HCEC 1CT (cell line): ENCODE measurements at places on chromosomes 11 and 22.

GRCh38 chr11:131979364-131979763 lies 608.9 kb downstream of the NTM start:
- DNase-seq: no peak

- DNase-seq: peak; percentile 96
Measured at GRCh38 chr11:57434640-57435546, 8.0 kb upstream of the SLC43A3 start.

DNA sequence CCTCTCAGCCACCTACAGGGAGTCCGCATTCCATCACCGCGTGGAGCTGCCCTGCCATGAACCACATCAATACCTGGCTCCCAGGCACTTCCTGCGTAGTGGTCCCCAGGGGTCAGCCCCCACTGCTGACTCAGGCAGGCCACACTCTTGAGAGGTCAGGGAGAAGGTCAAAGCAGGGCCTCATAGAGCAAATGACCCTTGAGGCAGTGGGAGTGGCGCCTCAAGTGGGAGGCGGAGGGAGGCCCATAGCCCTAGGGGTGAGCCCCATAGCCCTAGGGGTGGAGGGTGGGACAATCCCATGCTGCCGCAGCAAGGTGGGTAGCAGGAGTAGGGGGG lies 5.0 kb downstream of the PRDX5 start:
- no peak for DNase-seq

DNA sequence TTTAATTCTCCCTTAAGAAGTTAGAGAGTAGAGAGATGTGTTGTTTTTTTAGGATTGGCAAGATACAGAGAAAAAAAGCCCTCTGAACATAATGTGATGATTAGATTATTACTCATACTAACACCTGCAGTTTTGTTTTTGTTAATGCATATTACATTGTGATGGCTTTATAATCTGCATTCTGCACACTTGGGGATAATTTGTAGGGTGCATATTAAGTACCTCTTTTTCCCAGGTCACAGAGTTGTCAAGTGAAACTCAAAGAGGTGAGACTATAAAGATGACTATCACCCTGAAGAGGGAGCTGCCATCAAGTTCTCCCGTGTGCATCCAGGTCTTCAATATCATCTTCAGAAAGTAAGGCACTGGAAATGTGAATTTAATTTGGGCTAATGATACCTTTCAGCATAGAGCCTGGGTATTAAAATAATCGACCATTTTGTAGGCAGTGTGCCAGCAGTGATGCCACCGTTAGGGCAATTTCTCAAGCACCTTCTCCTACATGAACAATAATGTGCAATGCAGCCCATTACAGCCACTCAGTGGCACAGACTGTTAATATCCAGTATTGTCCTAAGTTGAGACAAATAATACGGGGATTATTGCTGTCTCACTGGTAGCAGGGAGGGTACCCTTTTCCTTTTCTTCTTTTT lies 16.2 kb downstream of the PIWIL4 start:
- peak; percentile 11 for DNase-seq

GRCh38 chr22:37510091-37510490 lies 9.1 kb downstream of the CARD10 start:
- no peak for DNase-seq

DNA sequence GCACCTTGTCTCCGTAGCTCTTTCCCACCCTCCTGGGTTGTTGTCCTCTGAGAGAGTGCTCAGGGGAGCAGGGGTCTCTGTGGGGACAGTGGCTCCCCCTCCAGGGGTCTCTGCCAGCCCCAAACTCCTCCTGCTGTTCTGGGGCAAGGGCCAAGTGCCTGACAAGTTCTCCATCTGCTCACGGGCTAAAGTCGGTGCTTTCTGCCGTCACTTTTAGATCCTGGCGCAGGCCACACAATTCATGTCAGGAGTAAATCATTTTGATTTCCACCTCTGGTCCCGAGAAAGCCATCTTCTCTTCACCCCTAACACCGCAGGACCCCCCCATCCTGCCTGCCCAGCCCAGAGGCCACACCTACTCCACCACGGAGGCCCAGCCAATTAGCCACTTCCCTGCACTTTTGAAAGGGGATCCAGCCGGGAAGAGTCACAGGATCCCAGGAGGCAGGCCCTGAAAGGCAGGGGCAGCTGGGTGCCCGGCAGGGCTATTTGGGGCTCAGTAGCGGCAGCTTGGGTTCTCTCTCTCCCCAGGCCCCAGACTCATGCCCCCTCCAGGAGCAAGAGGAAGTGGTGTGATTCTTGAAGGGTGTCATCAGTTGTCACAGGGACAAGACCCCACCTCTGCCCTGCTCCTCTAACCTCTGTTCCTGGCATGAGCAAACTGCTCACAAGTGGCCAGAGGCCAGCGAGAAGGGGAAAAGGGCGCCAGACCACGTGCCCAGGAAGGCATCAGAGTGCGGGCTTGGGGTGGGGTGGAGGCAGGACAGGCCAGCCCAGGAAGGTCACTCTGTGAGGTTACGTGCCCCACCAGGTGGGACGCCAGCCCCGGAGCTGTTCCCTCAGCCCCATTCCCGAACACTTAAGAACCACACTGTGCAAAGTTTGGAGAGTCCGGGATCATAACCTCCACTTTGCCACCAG lies 1.3 kb downstream of the MACROD1 start:
- DNase-seq: no peak

DNA sequence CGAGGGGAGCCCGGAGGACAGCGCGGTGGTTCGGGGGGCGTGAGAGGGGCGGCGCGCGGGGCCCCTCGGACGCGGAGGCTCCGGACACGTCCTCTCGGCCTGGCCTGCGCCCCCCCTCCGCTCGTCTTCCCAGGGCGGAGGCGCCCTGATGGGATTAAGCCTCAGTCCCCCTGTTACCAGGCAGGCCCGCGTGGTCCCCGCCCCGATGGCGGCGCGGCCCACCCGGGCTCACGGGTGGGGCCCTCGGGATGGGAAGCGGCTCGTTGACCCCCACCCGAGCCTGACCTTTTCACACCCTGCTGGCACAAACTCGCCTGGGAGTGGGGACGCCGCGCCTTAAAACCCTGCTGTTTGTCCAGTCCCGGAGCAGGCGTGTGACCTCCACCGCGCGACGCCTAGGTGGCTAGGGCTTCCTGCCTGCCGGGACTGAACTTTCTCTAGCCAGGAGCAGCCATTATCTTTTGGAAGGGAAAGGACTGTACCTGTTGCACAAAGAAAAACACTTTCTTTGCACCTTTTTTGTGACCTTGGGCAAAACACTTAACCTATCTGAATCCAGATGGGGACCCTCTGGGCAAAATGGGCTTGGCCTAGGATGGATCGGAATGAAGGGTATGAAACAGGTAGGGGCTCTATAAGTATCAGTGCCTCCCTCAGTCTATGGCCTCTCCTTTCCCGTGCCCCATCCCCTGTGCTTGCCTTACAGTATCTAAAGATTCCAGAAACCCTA lies 1.0 kb downstream of the KIAA1671 start:
- DNase-seq: no peak

GRCh38 chr11:75505916-75506692 lies 19.6 kb downstream of the GDPD5 start:
- no peak for DNase-seq

GRCh38 chr11:86245369-86246292 lies 1.1 kb downstream of the EED start:
- DNase-seq: no peak
